ENCODE measurements at places on chromosomes 4 and X. TPM values are rescaled to one million over a fixed set of nuclear protein-coding genes. Genes with fewer than 3 reads are reported as not detected.

DNA sequence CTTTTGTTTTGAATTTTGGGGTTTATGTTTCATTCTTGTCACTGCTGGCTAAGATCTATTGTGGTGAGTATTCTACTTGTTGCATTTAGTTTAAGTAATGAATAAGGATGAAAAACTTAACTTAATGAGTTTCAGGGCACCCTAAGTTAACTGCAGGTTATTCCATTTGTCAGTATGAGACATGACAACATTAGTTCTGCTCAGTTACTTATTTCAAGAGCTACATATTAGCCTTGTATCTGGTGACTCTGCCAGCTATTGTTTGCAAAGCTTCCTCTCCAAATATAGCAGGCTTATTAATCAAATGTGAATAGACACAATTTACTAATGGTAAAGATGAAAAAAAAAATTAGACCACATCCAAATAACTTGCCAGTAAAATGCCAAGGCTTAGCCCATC lies 567.1 kb downstream of the IL15 start:
- DNase-seq: no peak

PSAPL1 gene
- total RNA-seq: not detected

DNA sequence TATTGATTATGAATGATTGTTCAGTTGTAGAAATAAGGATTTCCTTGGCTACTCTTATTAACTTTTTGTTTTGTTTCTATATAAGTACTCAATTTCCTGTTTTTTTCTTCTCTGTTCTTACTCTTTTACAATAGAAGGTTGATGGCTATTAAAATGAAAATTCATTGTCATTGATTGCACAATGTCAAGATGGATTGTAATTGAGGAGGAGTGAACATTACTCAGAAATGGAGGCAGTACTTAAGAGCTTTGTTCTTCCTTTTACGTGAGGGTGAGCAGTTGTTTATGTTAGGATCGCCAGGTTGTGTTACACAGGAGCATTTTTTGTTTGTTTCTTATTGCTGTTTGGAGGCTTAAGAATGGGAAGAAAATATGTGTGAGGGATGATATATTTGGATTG lies 2062.4 kb downstream of the ARAP2 start:
- no peak for DNase-seq

GRCh38 chrX:133516686-133517085 lies 101.4 kb upstream of the GPC4 start:
- no peak for DNase-seq

DNA sequence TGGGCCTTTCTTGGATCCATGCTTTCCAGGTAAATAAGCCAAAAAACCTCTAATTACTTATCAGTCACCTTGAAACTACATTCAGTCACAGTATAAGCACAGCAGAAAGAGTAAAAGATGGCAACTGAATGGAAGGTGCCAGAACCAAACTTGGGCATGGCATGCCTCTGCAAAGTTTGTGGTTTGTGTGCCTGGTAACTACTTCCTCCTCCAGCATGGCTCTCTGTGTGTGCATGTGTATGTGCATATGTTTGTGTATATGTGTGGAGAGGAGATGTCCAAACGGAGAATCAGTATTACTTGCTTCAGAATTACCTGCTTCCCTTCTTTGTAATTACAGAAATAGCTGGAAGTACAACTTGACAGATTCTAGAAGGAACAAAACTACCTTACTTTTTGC lies 67.5 kb downstream of the AGTR2 start:
- no peak for DNase-seq

DNA sequence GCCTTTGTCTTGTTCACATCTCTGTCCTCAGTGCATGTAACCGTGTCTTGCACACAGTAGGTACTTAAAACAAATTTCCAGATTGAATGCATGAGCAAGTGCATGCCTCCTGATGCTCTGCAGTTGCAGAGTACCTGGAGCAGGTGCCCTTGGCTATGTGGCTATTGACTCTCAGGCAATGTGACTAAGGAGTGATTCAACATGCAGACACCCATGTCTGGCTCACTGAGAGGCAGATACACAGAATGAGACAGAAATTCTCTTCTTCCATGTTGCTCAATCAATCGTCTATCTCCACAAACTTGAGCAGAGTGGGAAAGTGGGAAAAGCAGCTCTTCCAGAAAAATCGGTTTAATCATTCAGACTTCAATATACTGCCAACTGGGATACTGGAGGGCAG lies 111.0 kb downstream of the CHRDL1 start:
- DNase-seq: no peak

POU3F4 gene
- total RNA-seq: not detected

DNA sequence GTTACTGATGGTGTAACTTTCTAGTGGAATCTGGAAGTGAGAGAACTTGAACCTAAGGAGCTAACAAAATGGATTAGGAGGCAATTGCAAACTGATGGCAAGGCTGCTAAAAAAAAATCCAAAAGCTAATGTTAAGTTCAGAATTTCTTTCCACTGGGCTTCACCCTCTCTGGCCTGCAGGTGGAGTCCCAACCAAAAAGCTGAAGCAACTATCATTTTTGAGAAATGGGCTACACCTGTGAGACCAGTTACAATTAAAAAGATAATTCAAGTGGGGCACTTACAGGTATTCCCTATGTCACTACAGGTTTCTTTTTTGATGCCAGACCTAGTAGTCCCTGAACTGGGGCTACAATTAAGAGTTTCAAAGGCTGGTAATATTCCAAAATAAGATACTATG lies 142.1 kb upstream of the FTHL17 start:
- DNase-seq: no peak

DNA sequence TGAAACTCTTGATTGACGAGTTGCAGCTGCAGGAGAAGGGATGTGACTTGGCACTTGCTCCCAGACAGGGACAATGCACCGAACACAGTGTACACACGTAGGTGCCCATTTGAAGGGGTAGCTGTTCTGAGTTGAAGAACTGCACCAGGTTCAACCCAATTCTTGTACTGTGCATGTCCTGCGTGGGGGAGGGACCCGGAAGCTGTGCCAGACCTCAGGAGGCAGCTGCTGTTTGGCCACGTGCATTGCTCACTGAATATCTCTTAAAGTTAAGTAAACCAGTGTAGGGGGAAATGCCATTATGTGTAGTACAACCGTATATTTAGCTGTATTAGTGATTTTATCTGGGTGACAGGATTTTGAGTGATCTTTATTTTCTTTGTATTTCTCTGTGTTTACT lies 12.0 kb upstream of the RBBP7 start:
- no peak for DNase-seq

RASL11B gene
- total RNA-seq: 0.71 TPM

RIPPLY1 gene
- not detected for total RNA-seq

CFAP47 gene
- total RNA-seq: not detected

- peak; percentile 51 for DNase-seq
Observed at GRCh38 chr4:123398066-123398852, 1.7 kb downstream of the SPRY1 start.

DNA sequence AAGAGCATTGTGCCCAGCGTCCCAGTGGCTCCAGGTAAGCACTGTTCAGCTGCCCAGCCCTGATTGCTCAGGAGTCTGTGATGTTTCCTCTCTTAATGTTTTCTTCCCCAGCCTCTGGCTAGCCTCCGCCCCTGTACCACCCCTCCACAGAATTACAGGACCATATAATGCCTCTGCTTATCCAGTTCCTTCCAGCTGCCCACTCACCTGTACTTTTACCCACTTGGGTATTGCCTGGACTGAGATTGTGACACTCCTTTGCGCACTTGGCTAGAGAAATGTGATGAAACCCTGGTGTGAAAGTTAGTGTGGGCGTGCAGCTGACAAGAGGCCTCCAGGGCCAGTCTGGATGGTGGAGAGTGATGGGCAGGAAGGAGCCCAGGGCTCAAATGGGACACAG lies at the start of gene AWAT2:
AWAT2 (minus strand) TSS at position 14 of the 400 bp plus-strand sequence; CDS start at position 8, 6 bp downstream.
- no peak for DNase-seq

DNA sequence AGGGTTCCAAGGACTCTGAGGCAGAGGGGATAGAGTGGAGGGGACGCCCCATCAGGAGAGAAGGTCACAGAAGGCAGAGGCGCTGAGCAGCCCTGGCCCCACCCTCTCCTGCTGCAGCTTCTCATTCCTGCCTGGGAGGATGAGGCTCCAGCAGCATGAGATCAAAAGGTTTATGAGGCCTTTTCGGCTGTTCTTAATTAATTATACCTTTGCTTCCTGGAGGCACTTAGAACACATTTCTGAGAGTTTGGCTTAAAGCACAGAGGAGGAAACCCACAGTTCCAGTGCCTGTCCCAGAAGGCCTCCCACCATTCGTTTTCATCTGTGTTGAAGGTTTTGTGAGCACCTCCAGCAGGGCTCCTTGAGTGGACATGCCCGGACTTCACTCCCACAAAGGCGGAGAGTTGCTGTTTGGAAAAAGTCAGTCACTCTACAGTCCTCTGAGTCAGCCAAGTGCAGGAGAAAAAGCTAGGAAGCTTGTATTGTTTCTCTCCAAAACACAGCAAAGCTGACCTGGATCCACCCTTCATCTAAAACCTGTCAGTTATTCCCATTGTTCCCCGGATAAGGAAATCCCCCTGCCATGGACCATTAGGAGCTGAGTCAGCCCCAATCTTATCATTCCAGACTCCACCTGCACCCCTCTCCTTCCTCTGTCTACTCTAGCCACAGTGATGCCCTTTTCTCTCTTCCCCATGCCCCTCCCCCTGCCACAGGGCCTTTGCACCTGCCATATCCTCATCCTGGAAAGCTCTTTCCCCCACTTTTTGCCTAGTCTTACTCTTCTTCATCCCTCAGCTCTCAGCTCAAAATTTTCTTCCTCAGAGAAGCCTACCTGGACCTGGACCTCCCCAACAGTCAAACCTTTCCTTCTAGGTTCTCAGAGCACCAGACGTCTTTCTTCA lies 276.8 kb downstream of the FBXW7 start:
- DNase-seq: no peak

RTL3 gene
- not detected for total RNA-seq

GRCh38 chr4:75668596-75668995 lies 4.6 kb downstream of the G3BP2 start:
- DNase-seq: no peak

- no peak for DNase-seq
Observed at GRCh38 chrX:151552743-151553142, 10.7 kb upstream of the PASD1 start.

GRCh38 chrX:38898261-38898660 lies 97.0 kb downstream of the MID1IP1 start:
- no peak for DNase-seq

SMR3B gene
- not detected for total RNA-seq

- no peak for DNase-seq
Observed at GRCh38 chrX:49710744-49711319, 15.0 kb upstream of the PAGE1 start.

- no peak for DNase-seq
Observed at GRCh38 chrX:88584283-88584682, 162.7 kb upstream of the CPXCR1 start.

DNA sequence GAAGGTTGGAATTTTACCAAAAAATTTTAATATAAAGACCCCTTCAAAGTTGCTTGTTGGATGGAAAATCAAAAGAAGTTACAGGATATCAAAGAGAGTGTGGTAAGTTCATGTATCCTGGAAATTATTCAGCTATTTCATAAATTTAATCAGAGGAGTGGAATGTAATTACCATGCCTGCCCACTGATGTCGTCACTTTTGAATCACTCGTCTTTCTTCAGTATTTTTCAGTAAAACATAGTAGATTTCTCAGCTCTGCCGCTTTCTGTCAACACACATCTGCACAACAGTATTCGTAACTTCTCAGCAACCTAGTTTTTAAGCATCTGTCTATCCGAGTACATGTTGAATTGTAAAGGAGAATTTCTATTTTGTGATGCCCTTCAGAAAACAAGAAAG lies 2163.0 kb upstream of the AGA start:
- DNase-seq: no peak

GRCh38 chr4:187181054-187181453 lies 457.4 kb upstream of the FAT1 start:
- no peak for DNase-seq

- no peak for DNase-seq
Observed at GRCh38 chrX:125293850-125294780, 25.6 kb upstream of the TEX13C start.

- DNase-seq: no peak
Observed at GRCh38 chr4:10066206-10066605, 44.9 kb upstream of the SLC2A9 start.

- DNase-seq: peak; percentile 25
Observed at GRCh38 chr4:145937971-145938611, 532 bp downstream of the ZNF827 start.

GRCh38 chrX:23937100-23937499 lies 29.3 kb downstream of the CXorf58 start:
- no peak for DNase-seq

- no peak for DNase-seq
Observed at GRCh38 chrX:154987940-154988339, 34.6 kb downstream of the F8 start.

Data from activated T-cell treated with anti-CD3 and anti-CD28 coated beads, Interleukin-2, amount 50 U/mL, for 4 hours (primary cell).